NCI-H1694 (cell line): ENCODE measurements at places on chromosomes 5 and 9.

- no peak for DNase-seq
Measured at GRCh38 chr9:105074491-105074890, 146.5 kb upstream of the ABCA1 start.

- DNase-seq = no peak
Measured at GRCh38 chr9:26181836-26182235, 503.6 kb upstream of the TUSC1 start.

- DNase-seq = no peak
Measured at GRCh38 chr5:133205204-133205603, 153.4 kb downstream of the HSPA4 start.

GRCh38 chr5:160011471-160011870 is 2.5 kb downstream of the TTC1 start:
- no peak for DNase-seq

DNA sequence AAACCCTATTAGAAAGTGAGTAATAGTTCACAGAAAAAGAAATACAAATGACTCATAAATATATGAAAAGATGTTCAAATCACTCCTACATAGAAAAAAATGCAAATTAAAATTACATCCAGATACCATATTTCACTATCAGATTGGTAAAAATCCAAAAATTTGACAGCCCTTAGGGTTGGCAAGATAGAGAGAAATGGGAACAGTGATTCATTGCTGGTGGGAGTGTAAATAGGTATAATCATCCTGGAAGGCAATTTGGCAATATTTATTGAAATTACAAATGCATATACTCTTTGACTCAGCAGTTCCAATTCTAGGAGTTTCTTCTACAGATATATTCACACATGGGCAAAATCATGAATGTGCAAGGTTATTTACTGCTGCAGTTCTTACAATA is 273.5 kb downstream of the NR2F1-AS1 start:
- no peak for DNase-seq

GRCh38 chr5:38548064-38548759 is 8.2 kb downstream of the LIFR start:
- no peak for DNase-seq

DNA sequence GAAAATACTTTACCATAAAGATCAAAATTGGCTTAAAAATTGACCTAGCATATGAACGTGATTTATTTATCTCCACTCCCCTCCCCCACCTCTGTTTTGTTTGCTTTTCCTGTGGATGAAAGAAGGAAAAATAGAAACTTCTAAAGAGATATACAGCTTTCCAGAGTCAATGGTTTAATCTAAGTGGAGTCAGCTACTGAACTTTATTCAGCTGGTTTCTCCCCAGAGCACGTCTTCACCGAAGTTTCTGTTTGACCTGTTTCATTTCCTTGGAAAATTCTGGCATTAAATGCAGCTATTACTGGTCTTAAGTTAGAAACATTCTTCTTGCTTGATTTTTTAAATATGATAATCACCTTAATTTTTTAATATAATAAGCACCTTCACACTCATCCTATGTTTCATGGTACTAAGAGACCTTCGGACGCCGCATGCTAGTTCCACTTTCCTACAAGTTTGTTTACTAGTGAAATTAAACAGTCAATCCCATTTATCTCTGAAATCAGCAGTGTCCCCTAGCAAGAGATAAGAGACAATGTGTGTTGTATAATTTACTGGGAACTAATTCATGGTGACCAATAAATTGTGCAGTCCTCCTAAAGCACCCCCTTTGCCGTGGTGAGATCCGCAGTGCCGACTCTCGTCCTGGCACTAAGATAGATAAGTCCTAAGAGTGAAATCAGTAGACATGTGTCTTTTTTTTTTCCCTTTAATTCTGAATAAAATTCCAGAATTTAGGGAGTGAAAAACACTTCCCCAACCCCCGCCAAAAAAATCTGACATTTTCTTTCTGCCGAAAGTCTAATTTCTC is 89.9 kb downstream of the ARL15 start:
- DNase-seq = no peak

DNA sequence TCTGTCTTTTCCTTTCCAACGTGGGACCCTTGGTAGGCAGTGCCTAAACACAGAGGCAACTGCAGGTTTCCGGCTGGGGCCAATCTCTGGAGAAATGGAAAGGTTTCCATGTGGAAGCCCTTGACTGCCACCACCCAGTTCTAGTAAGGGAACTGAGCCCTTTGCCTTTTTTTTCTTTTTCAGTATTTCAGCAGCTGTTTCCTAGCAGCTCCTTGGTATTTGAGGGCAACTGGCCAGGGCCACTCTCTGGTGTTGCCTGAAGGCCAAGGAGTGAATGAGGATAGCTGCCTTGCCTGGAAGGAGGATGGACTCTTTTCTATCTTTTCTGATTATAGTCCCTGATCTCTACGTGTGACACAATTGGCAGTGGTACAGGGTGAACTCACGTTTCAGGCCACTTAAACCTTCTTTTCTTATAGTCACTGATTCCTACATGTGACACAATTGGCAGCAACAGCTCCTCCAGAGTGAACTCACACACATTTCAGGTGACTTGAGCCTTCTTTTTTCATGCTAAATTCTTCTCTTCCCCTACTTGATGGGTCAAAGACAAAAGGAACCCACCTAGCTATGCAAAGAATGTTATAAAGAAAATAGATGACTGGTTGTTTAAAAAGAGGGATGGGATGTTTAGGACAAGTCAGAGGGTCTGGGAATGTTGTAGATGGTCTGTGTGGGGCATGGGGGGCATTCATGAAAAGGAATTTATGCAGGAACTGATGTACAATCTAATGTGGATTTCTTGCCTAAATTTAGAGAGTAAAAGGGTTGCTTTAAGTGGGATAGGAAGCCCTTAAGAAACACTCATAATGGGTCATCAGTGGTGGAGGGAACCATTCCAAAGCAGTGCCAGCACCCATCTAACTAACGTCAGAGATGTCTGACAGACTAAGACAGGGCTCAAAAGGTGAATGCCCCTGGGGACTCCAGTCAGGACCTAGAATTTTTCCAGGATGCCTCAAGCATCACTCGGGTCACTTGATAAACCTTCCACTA is 190.1 kb downstream of the TMEM232 start:
- no peak for DNase-seq
